COLO829 (cell line): ENCODE measurements at places on chromosomes 12 and 14.

DNA sequence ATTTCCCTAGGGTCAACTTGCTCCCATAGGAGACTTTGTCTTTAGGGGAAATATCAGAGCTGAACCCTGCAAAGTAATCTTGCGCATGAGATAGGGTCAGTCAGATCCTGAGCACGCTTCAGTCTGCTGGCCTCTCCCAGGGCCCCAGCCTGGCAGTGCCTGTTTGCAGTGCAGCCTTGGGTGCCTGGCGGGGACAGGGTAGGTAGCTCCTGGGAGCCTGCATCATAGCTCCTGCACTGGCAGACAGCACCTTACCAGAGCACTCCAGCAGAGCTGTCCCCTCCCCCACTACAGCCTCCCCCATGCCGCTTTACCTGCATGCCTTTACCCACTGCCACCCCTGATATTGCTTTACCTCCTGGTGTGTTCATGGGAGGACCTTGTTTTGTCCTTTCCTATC, 237.3 kb downstream of the CCDC59 start:
- no peak for DNase-seq

DNA sequence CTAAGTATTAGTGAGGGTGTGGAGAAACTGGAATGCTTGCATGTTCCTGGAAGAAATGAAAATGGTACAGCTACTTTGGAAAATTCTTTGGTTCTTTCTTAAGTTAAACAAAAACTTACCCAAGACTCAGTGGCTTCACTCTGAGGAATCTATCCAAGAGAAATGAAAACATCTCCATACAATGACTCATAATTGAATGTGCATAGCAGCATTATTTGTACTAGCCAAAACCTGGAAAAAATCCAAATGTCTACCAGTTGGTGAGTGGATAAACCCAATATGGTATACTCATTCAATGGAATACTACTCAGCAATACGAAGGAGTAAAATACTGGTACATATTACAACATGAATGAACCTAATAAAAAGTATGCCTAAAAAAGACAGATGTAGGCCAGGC, 18.0 kb upstream of the CRACR2A start:
- DNase-seq: no peak

GRCh38 chr12:132584429-132584828, 26.0 kb downstream of the LRCOL1 start:
- no peak for DNase-seq

DNA sequence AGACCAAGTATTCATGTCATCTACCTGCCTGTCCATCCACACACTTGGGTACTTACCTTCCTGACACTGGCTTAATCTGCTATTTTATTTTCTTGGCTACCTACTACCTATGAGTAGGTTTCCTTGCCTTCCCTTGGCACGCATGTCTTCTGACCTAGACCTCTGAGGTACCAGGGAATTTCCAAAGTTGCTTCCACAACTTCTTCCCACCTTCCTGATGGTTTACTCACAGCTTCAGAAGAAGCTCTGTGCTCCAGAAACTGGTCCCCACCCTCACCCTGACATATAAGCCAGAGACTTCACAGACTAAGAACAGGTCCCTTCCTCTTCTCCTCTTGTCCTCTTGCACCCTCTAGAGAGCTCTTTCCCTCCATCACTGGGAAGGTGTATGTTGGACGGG, 35.7 kb upstream of the DDX11 start:
- no peak for DNase-seq

DNA sequence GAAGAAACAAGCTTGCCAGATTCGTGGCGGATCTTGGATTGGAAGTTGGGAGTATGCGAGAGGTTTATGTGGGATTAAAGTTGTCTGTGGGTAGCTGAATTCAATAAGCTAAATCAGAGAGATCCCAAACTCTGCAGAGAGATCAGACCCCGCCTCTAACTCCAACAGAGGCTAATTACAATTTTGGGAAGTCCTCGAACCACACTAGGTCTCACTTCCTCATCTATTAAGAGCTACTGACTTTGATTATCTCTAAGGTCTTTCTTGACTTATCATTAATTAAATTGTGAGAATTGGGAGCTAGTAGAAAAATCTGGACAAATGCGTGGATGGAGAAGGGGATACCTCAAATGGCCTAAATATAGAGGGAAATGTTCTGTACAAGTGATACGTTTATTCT, 9.1 kb downstream of the NTF3 start:
- no peak for DNase-seq

DNA sequence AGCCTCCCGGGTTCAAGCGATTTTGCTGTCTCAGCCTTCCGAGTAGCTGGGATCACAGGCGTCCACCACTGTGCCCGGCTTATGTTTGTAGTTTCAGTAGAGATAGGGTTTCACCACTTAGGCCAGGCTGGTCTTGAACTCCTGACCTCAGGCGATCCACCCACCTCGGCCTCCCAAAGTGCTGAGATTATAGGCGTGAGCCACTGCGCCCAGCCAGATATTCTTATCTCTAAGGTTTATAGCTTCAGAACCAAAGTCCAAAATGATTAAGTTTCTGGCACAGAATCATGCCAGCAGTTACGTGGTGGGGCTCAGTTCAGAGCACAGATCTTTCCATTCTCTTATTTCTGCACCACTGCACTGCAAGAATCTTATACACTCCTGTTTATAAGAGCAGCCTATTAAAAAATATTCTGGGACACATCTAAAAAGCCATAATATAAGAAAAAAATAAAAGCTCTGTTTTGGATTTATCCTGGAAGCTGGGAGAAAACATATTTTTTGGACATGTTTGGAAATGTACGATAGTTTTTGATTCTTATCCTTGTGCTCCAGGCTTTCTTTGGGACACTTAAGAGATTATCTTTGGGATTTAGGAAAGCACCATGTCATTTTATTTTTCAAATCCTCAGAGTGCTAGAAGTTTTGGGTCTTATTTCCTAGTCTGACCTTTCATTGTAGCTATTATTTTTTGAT, 129.6 kb downstream of the LMNTD1 start:
- DNase-seq: no peak

- DNase-seq: no peak
Observed at GRCh38 chr12:128726886-128727285, 96.9 kb downstream of the SLC15A4 start.

DNA sequence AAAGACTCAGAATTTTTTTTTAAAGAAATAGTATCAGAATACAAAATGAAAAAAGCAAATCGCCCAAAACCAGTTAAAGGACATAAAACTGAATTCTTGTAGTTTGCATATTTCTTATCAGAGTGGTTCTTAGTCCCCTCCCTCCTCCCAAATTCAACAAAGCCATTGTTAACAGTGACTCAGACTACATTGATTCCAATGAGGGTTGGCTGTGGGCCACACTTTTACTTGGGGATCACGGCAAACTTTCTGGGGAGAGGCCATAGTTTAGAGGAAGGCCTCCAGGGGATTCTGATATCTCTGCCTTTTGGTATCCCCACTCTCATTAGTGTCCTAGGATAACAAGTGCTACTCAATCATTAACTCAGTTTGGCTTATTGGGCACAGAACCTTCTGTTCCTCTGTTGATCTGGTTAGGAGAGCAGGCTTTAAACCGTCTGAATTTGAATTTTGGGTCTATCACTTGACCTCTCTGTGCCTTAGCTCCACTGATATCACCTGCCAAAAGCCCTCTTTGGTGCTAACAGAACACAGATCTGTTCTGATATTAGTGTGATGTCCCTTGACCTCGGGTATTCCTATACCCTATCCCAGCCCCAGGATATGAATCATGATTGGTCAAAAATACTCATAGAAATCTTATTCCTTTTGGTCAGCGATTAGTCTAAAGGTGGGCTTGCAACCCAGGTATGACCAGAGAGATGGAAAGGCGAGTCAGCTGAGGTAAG, 45.2 kb upstream of the APPL2 start:
- no peak for DNase-seq

DNA sequence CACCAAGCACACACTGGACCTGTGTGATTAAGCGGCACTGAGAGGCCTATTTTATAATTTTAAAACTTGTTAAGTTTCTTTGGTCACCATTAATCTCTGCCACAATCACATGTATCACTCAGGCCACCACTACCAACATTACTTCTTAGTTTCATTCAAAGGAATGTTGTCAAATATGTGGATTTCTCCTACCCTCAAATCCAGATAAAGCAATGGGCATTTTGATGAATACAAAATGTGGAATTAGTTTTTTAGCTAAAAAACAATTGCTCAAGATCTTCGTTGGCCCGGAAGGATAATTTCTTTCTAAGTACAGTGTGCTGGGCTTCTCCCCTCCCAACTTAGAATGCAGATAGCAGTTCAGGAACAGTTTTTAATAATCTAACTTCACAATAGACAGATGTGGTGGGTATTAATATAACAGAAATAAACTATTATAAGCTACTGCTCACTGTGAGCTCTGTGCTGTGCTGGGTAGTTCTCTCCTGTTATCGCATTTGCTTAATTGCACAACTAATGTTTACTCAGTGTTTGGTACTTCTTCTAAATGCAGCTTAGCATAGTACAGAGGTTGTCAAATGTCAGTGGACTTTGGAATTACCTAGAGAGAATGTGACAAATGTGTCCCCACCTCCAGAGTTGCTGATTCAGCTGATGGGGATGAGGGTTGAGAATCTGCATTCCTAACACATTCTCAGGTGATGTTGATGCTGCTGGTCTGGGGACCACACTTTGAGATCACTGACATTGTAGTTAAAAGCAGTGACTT, 266.7 kb upstream of the AMIGO2 start:
- DNase-seq: no peak
